NCI-H345 (cell line): ENCODE measurements at places on chromosomes 2 and 18.

GRCh38 chr2:138294451-138294850 is 207.1 kb upstream of the SPOPL start:
- no peak for DNase-seq

GRCh38 chr2:240852671-240853314 is 15.8 kb upstream of the AGXT start:
- no peak for DNase-seq

GRCh38 chr18:35982409-35983114 is 10.1 kb downstream of the RMP24 start:
- no peak for DNase-seq

DNA sequence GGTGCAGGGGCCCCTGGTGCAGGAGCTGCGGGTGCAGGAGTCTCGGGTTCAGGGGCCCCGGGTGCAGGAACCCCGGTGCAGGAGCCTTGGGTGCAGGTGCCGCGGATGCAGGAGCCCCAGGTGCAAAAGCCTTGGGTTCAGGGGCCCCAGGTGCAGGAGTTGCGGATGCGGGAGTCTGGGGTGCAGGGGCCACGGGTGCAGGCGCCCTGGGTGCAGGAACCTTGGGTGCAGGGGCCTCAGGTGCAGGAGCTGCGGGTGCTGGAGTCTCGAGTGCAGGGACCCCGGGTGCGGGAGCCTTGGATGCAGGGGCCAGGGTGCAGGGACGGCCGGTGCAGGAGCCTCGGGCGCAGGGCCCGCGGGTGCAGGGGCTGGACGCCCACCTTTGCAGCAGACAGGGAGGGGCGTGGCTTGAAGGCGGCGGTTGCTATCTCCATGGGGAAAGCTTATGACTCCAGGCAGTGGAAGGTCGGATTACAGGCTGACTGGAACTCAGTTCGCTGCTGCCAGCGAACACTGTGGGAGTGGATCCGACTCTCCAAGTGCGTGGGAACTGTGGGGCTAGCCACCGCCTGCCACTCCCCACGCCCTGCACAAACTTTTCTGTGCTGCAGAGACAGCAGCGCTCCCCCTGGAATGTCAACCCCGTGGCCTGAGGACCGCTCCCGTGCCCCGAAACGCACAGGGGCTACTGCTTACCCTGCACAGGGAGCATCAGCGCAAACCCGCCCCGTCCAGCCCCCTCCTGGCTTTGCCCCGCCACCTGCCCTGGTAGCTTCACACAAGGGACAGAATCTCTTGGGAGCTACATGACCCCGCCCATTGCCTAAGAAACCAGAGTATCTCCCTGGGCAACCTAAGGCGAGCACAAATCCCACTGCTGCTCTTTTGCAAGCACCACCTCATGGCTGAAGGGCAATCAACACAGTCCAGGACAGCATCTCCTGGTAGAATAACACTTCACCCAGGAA is 40.3 kb downstream of the COPS9 start:
- DNase-seq, result peak; percentile 18

DNA sequence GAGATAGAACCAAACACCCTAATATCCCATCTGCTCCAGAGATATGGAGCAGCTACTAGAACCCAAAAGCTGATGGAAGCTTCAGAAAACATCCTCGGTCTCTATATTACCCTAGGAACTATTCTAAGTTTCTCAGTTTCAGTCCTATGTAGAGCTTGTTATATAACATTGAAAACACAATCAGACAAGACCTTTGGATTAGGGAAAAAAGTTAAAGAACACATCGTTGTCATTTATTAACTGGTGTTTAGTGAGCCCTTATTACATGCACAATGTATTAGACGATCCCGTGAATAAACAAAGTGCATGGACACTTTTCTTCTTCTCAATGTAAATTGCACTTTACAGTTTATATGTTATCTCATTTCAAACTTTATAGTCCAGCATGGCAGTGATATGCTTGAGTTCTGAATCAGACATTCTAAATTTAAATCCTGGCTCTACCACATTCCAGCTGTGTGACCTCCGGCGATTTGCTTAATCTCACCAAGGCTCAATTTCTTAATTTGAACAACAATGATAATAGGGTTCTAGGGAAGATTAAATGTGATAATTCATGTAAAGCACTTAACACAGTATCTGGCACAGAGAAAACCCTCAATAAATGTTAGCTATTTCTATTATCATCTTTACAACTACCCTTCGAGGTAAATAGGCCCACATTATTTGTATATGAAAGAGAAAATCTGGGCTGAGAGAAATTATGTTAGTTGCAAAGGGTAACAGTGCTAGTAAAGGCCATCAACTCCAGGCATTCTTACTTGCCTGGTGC is 83.6 kb upstream of the PIK3C3 start:
- no peak for DNase-seq
